Stimulated activated CD8-positive, alpha-beta memory T cell treated with anti-CD3 and anti-CD28 coated beads, Interleukin-4, amount 100 ng/mL, for 1 hour (primary cell): ENCODE measurements at places on chromosomes 3 and 15.

DNA sequence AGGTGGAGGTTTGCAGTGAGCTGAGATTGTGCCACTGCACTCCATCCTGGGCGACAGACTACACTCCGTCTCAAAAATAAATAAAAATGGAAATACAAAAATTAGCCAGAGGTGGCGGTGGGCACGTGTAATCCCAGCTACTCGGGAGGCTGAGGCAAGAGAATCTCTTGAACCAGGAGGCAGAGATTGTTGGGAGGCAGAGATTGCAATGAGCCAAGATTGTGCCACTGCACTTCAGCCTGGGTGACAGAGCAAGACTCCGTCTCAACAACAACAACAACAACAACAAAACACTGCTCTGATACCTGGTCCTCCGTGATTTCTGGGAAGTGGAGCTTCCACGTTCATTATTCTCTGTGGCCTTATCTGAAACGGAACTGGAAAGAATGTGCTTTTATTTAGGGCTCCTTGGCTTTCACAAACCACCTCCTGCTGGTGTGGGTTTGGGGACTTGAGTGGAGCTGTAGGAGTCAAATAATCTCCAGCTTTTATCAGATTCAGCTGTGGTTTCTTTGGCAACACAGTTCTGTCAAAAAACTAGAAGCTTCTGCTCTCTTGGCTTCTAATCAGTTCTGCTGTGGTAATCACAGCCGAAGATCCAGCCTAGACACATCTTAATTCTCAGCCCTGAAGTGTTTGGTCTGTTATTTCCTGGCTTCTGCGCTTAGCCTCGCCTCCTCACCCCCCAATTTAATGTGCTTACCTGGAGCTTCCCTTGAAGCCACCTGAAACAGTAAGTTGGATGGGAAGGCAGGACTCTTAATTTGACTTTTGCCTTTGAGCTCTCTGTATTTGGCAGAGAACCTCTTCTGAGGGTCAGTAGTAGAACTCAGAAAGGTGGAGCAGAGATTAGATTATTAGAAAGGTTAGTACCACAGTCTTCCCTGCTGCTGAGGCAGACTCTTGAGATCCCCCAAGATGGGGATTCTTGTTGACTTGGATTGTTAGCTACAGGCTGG lies 21.4 kb downstream of the IRAK2 start:
- DNase-seq: no peak

GRCh38 chr3:52313774-52314188 lies 2.3 kb upstream of the DNAH1 start:
- no peak for DNase-seq

DNA sequence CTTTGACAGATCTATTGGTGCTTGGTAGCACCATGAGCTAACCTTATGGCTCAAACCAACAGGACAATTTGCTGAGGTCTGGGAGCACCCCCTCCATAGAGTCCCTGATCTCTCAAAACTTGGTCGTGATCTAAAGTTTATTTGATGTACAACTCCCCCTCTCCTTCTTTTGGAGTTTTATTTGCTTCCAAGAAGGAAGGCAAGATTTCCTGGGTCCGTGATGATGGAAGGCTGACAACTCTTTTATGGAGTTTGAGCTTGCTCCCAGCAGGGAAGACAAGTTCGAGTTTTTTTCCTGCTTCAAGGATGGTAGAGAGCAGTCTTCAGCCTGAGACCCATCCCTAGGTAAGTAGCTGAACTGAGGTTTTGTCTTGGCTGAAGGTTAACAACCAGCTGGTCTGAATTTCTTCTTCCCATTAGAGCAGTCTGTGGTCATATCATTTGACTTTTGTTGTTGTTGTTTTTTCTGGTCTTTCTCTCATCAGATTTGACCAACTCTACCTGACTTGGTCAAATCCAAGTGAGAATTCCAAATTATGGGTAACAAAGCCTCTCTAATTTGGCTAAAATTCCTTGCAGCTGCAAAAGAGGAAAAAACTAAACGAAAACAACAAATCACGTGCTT lies 2.8 kb upstream of the MUC20 start:
- DNase-seq: no peak

- DNase-seq: no peak
These were observed 151.9 kb downstream of the CADPS start for GRCh38 chr3:62723166-62723913.
